ENCODE measurements at places on chromosomes 6 and 20. TPM values are rescaled to one million over a fixed set of nuclear protein-coding genes. Genes with fewer than 3 reads are reported as not detected.

The MAP7 gene
- 40.0 TPM for total RNA-seq

The VGLL2 gene
- total RNA-seq, result not detected

The KIF6 gene
- total RNA-seq, result 0.49 TPM

The HLA-DQB1 gene
- 2.7 TPM for total RNA-seq

The SIRPB2 gene
- total RNA-seq, result 4.5 TPM

The GPR63 gene
- 1.7 TPM for total RNA-seq

The TBX18 gene
- 7.5 TPM for total RNA-seq

The OR2H2 gene
- total RNA-seq, result not detected

The IL22RA2 gene
- total RNA-seq, result not detected

The BPIFB1 gene
- not detected for total RNA-seq

The COL11A2 gene
- total RNA-seq, result 2.3 TPM

The MAN1A1 gene
- total RNA-seq, result 120 TPM

The HSPA1L gene
- 3.6 TPM for total RNA-seq

The OSER1 gene
- total RNA-seq, result 36.2 TPM

The GMPR gene
- total RNA-seq, result 3.8 TPM

The C6orf52 gene
- total RNA-seq, result not detected

The DSP gene
- 146 TPM for total RNA-seq

The SNAP91 gene
- total RNA-seq, result 3.4 TPM

The PRSS16 gene
- total RNA-seq, result 14.2 TPM

The HRH3 gene
- total RNA-seq, result not detected

The TAGAP gene
- total RNA-seq, result 2.0 TPM

The TP53TG5 gene
- not detected for total RNA-seq

The TNXB gene
- 51.4 TPM for total RNA-seq

The PCK1 gene
- total RNA-seq, result 1.2 TPM

The PRRT1 gene
- 0.81 TPM for total RNA-seq

The HSP90AB1 gene
- 669 TPM for total RNA-seq

The COL21A1 gene
- total RNA-seq, result 4.0 TPM

The SCRT2 gene
- total RNA-seq, result not detected

The RPS10 gene
- total RNA-seq, result 2,078 TPM

Data from thyroid gland (tissue), 4 donors.